ENCODE measurements at places on chromosomes 12 and 14. TPM values are rescaled to one million over a fixed set of nuclear protein-coding genes. Genes with fewer than 3 reads are reported as not detected.

CSRP2 gene
- 83.2 TPM for polyA plus RNA-seq

IFNG-AS1 gene
- not detected for polyA plus RNA-seq

TESPA1 gene
- polyA plus RNA-seq, result 1.1 TPM

ACIN1 gene
- 82.2 TPM for polyA plus RNA-seq

TGFB3 gene
- 58.0 TPM for polyA plus RNA-seq

PEX5 gene
- 42.1 TPM for polyA plus RNA-seq

DNA sequence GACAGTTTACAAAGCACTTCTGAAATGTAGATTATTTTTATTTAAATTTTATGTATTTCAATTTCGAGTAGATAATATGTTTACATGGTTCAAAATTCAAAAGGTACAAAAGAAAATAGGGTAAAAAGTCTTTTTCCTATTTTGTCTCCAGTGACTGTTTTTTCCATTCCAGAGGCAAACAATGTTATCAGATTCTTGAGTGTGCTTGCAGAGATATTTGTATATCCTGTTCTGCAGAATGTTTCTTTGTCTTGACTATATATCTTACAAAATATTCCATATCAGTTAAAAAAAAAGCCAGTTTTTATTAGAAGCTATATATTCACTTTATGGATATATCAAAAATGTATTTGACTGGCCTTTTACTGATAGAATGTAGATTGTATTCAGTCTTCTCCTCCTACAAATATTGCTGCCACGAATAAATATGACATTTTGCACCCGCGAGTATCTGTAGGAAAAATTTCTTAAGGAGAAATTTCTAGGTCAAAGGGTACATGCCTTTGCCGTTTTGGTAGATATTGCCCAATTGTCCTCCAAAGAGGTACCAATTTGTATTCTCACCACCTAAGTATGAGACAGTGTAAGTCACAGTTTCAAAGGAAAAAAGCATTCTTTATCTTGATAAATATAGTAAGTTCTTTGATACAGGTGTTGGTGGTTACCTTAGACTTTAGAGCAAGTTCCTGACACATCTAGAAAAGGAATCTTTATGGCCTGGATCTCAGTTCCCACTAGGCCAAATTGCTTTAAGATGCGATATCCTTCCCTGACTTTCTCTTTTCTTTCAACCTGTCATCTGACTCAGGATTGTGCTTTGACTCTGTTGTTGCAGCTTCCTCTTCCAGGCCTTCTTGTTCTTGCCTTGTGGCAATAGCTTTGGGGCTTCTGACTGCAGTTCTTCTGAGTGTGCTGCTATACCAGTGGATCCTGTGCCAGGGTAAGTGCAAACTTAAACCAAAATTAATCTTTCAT is 2.3 kb downstream of the KLRG1 start:
- no peak for DNase-seq

- no peak for DNase-seq
Observed at GRCh38 chr12:112979041-112979680, 842 bp downstream of the OAS2 start.

GRCh38 chr12:1994429-1995143 is 9.7 kb downstream of the DCP1B start:
- no peak for DNase-seq

DNA sequence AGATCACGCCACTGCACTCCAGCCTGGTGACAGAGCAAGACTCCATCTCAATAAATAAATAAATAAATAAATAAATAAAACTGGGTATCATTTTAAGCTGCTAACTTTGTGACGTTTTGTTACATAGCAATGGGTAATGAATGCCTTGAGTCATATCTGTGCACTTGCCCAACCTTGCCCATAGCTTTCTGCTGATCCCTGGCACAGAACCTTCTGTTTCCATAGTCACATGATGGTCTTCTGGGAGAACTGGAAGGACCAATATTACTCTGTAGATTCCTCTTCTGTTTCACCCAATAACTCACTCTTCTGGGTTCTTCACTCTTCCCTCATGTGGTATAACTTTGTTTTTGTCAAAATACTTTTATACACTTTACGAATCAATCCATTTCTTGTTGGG is 140.8 kb downstream of the SCARB1 start:
- DNase-seq, result no peak

DNA sequence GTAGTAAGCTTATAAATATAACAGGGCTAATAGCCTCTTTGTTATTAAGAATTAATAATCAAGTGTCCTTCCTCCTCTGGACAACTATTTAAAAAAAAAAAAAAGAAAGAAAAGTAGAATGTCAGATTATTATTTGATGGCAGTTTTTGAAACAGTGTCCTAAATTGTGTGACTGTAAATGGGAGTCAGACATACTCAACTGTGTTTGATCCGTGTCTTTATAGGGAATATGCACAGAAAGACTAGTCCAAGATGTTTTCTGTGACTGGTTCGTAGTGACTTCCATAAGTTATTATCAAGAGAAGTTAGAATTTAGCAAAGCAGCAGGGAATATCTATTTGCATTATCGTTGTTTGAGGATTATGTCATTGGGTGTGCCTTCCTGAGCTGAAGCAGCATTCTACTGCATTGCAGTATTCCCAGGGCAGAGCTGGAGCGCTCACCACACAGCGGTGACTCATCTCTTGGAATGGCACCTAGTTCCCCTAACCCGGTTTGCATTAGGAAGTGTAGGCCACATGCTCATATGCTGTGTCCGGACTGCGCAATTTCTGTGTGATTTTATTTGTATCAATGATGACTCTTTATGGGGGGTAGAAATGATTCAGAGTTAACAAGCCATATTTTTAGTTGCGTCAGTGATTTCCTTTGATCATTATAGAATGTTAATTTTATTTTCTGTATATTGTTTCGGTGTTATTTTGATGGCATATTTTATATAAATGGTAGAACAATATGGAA is 7.9 kb downstream of the DYNC1H1 start:
- DNase-seq, result no peak

DNA sequence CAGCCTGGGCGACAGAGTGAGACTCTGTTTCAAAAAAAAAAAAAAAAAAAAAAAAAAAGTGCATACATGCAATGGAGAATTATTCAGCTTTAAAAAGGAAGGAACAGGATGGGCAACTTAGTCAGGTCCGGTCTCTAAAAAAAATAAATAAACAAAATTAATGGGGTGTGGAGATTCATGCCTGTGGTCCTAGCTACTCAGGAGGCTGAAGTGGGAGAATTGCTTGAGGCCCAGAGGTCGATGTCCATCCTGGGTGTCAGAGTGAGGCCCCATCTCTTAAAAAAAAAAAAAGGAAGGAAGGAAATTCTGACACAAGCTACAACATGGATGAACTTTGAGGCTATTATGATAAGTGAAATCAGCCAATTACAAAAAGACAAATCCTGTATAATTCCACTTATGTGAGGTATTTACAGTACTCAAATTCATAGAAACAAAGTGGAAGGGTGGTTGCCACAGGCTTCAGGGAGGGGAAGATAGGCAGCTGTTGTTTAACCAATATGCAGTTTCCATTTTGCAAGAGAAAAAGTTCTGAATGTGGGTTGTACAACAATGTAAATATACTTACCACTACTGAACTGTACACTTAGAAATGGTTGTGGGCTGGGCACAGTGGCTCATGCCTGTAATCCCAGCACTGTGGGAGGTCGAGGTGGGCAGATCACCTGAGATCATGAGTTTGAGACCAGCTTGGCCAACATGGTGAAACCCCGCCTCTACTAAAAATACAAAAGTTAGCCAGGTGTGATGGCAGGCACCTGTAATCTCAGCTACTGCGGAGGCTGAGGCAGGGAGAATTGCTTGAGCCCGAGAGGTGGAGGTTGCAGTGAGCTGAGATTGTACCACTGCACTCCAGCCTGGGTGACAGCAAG is 12.3 kb upstream of the APOF start:
- no peak for DNase-seq

GRCh38 chr12:127909041-127909440 is 357.9 kb upstream of the TMEM132C start:
- DNase-seq, result no peak

GRCh38 chr12:41011939-41012338 is 176.2 kb upstream of the PDZRN4 start:
- no peak for DNase-seq

- DNase-seq, result peak; percentile 83
Observed at GRCh38 chr12:6540181-6540877, 6.0 kb downstream of the GAPDH start.

DNA sequence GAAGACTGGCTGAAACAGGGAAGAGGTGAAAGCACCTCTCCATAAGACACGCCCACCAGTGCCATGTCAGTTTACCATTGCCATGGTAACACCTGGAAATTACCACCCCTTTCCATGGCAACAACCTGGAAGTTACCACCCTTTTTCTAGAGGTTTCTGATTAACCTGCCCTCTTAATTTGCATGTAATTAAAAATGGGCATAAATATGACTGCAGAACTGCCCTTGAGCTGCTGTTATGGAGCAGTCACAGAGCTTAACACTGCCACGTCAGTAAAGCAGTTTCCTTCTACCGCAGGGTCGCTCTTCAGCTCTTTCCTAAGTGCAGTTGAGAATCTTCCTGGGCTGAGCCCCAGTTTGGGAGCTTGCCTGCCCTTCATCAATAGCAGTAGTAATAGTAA is 55.2 kb downstream of the RASSF3 start:
- DNase-seq, result no peak

GRCh38 chr14:87529081-87529480 is 463.9 kb downstream of the GALC start:
- DNase-seq, result no peak

DNA sequence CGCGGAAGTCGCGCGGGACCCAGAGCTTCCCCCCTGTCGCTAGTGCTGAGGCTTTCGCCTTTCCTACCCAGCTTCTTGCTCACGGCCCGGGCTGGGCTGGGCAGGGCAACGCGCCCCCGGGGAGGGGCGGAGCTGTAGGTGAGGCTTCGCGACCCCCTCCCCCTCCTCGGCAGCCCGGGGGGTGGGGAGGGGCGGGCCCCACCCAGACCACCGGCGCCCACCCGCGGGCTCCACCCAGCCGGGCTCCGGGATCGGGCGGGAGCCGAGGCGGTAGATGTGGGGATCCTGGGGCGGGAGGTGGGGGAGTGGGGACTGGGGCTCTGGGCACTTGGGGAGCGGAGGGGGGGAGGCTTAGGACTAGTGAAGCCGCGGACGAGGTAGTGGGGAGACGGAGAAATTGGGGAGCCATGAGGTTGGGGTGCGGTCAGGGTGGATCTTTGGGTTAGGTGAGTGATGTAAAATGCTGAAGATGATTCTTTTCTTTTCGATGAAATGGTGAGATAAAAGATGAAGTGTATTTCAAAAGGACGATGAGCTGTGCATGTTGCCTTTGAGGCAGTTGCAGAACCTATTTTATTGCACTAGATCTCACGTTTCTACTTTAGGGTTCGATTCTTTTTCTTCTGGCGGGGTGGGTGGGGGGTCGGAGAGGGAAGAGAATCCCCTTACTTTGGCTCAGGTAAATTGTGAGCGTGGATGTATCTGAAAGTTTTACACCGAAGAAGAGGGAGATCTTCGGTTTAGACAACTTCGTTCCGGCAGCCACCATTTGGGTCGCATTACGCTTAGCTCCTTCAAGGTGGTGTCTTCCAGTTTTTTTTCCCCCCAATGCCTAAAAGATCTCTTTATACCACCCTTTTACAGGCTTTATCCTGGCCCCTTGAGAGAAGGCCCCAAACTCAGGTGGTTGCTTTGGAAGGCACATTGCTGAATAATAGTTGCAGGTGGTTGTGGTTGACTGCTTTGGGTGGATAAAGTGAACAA is 619 bp downstream of the ERC1 start:
- peak; percentile 15 for DNase-seq

DNA sequence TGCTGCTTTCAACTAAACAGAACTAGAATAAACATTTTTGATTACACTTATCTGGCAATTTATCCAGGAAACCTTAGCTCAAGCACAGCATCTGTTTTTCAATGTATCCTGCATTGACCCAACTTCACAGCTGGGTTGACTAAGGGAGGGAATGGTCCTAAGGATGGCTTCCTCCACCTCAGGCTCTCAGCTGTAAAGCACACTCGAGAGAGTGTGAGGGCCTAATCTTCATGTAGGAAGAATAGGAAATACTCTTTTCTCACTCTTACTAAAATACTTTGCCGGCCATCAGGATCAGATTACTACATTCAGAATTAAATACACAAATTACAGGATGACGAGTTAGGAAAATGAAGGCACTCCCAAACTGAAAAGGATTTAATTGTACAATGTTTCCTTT is 7.2 kb downstream of the SETD3 start:
- DNase-seq, result no peak

DNA sequence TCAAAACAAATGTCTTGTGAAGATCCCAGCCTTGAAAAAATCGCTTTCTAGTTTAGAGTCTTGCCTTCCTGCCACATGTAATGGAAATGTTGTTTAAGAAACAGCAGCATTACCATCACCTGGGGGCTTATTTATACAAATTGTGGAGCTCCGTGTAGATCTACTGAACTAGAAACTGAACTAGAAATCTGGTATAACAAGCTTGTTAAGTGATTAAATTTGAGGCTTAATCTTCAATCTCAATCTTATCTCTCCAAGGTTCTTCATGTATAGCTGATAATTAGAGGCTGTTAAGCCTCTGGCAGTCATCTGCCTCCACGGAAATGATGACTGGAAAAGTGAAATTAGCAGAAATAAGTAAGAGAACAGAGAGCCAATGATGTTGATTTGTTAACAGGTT is 92.0 kb upstream of the FGD4 start:
- DNase-seq, result no peak

- DNase-seq, result no peak
Observed at GRCh38 chr12:94172973-94173372, 24.6 kb downstream of the PLXNC1 start.

- no peak for DNase-seq
Observed at GRCh38 chr12:97912943-97913342, 450.3 kb downstream of the RMST start.

GRCh38 chr14:22226381-22226780 is 362.6 kb downstream of the DAD1 start:
- DNase-seq, result no peak

DNA sequence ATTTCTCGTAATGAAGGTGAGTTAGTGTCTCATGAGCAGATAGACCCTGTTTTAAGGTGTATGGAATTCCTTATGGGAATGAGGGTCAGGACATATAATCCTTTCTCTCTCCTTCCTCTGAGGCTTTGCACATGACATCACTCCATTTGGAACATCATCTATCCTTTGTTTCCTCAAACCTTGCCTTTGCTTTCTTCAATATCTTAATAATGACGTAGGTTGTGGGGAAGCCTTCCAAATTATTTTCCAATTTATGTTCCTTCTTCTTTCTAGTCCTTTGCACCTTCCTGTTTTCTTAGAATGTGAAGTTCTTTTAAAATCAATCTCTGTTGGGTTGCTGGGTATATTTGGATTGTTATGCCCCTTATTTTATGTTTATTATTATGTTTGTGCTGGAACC is 502.9 kb upstream of the STXBP6 start:
- no peak for DNase-seq

- no peak for DNase-seq
Observed at GRCh38 chr12:52043386-52044212, 7.6 kb upstream of the NR4A1 start.

DNA sequence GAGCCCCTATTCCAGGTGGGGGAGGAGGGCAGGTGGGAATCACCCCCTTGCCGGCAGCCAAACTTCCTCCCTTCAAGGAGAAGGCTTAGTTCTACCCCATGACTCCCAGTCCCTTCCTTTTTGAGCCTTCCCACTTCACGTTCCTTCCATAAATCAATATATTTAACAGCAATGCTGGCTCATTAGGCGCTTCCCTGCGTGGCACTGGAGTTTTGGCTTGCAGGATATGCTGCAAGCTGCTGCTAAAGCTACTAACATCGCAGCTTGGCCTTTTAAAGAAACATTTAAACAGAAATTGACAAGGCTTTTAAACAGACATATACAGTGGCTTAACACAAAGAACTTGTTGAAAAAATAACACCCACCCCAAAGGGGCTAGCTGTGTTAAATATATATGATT is 308.0 kb upstream of the FKBP4 start:
- no peak for DNase-seq
